ENCODE measurements at places on chromosomes 2 and 18. TPM values are rescaled to one million over a fixed set of nuclear protein-coding genes. Genes with fewer than 3 reads are reported as not detected.

The FHOD3 gene
- 5.4 TPM for total RNA-seq

The KLHL30 gene
- 4.4 TPM for total RNA-seq

The GPR45 gene
- not detected for total RNA-seq

The RTP5 gene
- total RNA-seq, result not detected

The DNAH7 gene
- total RNA-seq, result 0.45 TPM

The CGREF1 gene
- total RNA-seq, result 11.0 TPM

The PKDCC gene
- 289 TPM for total RNA-seq
